ENCODE measurements at places on chromosomes 7 and 10.

GRCh38 chr7:27802999-27803398 is 63.0 kb downstream of the TAX1BP1 start:
- DNase-seq: no peak

DNA sequence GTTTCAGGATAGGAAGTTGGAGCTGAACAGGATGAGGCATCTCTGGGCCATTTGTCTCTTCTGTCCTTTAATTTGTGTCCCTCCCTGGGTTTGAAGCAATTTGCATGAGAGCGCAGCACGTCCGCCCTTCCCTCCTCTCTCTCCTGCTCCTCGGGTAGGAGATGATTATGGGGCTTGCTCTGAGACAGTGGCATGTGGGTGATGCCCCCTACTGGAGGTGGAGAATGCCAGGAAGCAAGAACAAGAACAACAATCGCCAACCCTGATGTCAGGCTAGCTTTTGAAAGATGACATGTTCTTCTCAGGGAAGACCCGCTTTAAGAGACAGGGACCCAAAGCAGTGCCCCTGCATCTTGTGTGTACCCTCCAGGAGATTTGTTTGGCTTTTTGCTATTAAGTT is 63.9 kb upstream of the LOXL4 start:
- peak; percentile 63 for DNase-seq

GRCh38 chr10:33277135-33277536 is 57.3 kb downstream of the NRP1 start:
- DNase-seq: no peak

DNA sequence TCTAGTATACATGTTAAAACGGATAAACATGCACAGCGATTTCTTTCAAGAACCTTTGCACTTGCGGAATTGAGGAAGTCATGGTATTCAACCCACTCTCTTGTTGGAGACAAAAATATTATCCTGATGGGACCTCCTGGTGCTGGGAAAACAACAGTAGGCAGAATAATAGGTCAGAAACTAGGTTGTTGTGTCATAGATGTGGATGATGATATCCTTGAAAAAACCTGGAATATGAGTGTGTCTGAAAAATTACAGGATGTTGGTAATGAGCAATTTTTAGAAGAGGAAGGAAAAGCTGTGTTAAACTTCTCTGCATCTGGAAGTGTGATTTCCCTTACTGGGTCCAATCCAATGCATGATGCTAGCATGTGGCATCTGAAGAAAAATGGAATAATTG is 6.9 kb downstream of the THNSL1 start:
- no peak for DNase-seq

GRCh38 chr10:72173619-72174296 is 42.1 kb upstream of the ANAPC16 start:
- no peak for DNase-seq

DNA sequence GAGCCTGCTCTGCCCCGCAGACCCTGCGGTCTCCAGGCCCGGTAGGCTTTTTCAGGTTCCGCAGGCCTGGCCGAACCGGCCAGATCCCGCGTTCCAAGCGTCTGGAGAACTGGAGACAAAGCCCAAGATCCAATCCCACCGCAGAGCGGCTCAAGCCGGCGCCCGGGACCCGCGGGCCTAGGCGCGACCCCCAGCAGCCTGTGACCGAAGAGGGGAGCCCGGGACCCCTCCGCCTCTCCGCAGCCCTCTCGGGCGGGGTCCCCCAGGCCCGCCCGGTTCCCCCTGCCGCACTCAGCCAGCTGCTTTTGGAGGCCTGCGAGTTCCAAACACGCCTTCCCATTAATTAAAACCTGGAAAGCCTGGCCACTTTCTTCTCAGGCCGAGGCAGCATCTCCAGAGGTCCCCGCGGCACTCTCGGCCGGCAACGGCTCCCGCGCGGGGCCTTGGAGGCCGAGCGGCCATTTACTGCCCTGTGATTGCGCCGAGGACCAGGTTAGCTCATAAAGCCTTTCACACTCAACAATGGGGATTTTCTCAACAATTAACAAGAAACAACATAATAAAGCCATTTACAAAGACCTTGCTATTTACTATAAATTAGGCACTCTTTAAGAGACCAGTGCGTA is 16.7 kb downstream of the SKIDA1 start:
- DNase-seq: no peak

- DNase-seq: no peak
Measured at GRCh38 chr7:8765374-8765773, 332.0 kb downstream of the NXPH1 start.

GRCh38 chr10:126749015-126749655 is 78.6 kb upstream of the C10orf90 start:
- peak; percentile 59 for DNase-seq

- DNase-seq: no peak
Measured at GRCh38 chr10:47214520-47214919, 85.5 kb upstream of the GDF10 start.

- no peak for DNase-seq
Measured at GRCh38 chr10:62284221-62284620, 15.6 kb upstream of the RTKN2 start.

GRCh38 chr7:55526770-55527169 is 45.5 kb downstream of the VOPP1 start:
- DNase-seq: no peak

DNA sequence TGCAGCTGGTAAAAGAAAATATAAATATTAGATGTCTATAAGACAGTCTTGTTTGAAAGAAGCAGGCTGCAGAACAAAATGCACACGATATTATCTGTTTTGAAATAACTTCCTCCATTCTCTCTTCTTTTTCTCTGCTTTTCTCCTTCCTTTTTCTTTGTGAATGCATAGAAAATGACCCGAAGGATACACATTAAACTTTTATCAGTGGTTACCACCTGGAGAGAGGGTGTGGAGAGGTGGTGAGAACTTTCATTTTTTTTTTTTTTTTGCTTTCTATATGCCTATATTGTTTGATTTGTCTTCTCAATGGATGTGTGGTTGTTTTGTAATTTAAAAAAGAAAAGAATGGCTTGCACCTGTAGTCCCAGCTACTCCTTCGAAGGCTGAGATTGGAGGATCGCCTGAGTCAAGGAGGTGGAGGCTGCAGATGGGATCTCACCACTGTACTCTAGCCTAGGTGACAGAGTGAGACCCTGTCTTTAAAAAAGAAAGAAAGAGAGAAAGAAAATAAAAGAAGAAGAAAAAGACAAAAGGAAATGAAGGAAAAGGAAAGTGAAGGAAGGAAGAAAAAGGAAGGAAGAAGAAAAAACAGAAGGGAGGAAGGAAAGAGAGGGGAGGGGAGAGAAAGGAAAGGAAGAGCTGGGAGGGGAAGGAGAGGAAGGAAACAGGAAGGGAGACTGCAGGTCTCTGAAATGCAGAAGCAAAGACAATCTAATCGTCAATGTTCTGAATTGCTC is 64.4 kb downstream of the SAMD9 start:
- DNase-seq: peak; percentile 12

- DNase-seq: no peak
Measured at GRCh38 chr10:68502846-68503245, 24.5 kb downstream of the SLC25A16 start.

DNA sequence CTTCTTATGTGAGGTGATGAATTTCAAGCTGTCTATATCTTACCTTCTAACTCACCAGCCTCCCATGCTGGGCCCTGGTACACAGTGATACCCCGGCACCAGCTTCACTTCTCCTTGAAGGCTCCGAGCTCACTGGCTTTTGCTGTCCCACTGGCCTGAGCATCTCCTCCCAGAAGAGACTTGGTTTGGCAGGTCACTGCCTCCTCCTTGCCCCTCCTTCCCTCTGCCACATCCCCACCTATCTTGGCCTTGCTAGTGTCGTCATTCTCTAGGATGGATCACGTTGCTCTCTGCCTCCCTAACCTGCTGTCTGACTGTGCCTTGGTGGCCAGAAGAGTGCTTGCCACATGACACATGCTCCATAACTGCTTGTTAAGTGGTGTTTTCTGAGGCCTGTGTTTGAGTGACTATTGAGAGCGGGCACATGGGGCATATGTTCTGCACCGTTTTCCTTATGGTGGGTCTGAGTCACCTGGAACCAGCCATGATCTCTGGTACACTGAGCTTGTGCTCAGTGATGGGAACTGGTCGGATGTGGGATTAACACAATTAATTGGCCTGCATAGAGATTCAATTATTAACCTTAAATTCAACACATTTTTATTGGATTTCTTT is 86.5 kb downstream of the TMEM178B start:
- no peak for DNase-seq

GRCh38 chr10:31343551-31343950 is 24.5 kb downstream of the ZEB1 start:
- no peak for DNase-seq

DNA sequence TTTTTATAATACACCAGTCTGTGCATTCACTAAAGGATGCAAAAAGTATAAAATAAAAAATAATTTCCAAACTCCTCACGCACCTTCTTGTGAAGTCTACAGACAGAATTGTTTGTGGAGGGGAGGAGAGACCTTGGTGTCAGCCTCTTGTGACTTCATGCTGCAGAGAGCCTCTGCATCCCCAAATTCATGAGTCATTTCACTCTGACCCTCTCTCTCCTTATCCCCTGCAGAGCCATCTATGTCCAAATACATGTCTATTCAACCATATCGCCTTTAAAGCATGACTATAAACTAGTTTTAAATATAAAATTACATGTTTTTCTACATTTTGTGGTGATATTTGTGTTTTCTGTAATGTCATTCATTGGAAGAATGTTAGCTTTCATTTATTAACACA is 6.0 kb downstream of the CREB5 start:
- no peak for DNase-seq

GRCh38 chr10:18142151-18142550 is 1.9 kb downstream of the CACNB2 start:
- DNase-seq: no peak

DNA sequence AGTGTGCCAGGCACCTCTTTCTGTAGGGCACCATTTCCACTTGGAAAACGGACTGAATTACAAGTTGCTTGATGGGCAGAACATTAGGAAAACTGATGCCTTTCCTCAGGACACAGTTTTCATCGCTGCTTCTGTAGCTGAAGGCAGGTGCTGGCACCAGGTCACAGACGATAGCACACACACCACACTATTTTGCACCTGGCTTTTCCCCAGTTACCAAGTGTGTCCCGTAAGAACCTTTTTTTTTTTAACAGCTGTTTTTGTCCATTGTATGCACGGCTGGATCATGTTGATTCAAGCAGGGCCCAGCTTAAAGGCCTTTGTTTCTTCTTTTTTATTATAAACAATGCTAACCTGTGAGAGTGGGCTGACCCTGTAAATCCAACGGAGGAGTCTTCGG is 1.3 kb upstream of the GET4 start:
- DNase-seq: peak; percentile 38

DNA sequence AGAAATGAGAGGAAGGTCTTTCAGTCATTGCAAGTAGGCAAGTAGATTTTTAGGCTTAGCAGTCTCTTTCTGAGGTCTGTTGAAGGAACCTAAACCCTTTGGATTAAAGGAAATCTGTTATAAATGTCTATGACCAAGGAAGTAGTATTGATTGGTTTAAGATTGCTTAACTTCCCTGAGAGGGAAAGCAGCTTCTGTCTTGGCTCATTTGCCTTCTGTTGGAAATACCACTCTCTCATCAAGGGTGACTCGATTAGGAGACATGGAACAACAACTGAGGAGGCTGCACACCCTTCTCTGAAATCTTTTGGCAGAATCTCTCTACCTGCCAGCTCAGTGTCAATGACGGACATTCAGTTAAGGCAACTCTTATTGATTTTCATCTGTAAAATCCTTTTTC is 282.9 kb downstream of the PRKG1 start:
- no peak for DNase-seq

- no peak for DNase-seq
Measured at GRCh38 chr7:30559611-30560010, 35.1 kb upstream of the GARS1 start.

DNA sequence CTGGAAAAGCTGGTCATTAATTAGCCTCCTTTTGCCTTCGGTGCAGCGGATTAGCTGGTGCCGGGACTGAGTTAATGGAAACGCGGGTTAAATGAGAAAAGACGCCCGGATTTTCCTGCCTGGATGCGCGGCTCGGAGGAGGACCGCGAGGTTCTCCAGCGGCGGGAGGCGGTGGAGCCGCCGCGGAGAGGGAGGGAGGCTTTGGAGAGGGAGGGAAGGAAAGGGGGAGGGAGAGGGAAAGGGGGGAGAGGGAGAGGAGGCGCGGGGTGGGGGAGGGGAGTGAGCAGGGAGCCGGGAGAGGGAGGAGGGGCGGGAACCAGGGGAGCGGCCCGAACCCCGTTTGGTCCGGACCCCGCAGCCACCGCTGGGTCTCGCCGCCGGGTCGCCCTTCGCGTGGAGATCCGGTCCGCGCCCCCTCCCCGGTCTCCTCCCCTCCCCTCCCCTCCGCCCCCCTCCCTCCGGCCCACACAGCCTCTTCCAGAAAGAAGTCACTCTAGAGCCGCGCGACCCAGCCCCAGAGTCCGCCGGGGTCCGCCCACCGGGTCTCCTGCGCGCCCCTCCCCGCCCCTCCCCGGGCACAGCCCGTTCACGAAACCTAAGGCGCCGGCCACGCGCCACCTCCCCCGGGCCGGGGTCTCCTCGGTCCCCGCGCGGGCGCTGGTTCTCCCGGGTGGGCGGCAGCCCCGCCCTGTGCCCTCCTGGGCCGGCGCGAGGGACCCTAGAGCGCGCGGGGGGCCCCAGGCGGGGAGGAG is 347.5 kb downstream of the DNAJB6 start:
- no peak for DNase-seq

GRCh38 chr10:92011560-92012214 is 88.1 kb downstream of the BTAF1 start:
- peak; percentile 6 for DNase-seq

DNA sequence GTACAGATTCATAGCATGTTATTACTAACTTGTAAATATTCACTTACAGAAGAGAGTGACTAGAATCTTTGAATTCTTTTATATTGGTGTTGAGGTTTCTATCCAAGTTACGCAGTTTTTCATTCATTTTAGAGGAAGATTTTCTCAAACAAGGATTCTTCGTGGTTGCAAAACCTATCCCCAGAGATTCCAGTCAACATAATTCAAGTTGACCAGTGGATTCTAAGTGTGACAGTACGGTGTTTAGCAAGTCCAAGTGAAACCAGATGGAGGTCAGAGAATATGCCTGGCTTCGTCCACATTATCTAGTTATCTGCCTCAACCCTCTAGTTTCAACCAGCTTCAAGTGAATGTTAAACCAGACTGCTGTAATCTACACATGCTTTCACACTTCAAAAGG is 131.9 kb downstream of the SDK1 start:
- no peak for DNase-seq

DNA sequence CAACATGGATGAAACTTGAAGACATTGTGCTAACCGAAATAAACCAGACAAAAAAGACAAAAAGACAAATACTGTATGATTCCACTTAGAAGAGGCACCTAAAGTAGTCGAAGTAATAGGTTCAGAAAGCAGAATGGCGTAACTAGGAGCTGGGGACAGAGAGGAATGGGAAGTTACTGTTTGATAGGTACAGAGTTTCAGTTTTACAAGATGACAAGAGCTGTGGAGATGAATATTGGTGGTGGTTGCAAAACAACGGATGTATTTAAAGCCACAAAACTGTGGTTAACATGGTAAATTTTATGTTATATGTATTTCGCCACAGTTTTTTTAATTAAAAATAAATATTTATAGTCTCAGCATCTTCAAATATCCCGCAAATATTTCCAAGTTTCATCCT is 64.1 kb upstream of the DIP2C start:
- no peak for DNase-seq

Data from erythroblast (primary cell).